ENCODE measurements at places on chromosomes 5 and 9.

- no peak for DNase-seq
Measured at GRCh38 chr5:178338750-178339144, 106.1 kb upstream of the PHYKPL start.

DNA sequence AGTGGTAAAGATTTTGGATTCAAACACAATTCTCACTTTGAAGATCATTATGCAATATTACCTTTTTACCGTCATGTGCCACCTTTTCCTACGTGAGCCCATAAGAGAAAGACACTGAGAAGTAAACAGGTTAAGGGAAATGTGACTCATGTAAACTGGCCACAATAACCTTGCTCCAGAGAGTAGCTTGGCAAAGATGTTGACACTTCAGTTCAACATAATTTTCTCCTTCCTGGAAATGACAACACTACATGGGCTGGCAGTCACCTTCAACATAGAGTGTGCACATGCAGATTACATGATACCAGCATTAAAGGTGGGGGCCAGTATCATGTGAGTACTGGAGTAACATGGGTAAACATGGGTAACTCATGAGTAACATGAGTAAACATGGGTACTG, 141.9 kb downstream of the CDK5RAP2 start:
- DNase-seq: no peak

- no peak for DNase-seq
Measured at GRCh38 chr5:137833463-137833862, 34.2 kb upstream of the MYOT start.

DNA sequence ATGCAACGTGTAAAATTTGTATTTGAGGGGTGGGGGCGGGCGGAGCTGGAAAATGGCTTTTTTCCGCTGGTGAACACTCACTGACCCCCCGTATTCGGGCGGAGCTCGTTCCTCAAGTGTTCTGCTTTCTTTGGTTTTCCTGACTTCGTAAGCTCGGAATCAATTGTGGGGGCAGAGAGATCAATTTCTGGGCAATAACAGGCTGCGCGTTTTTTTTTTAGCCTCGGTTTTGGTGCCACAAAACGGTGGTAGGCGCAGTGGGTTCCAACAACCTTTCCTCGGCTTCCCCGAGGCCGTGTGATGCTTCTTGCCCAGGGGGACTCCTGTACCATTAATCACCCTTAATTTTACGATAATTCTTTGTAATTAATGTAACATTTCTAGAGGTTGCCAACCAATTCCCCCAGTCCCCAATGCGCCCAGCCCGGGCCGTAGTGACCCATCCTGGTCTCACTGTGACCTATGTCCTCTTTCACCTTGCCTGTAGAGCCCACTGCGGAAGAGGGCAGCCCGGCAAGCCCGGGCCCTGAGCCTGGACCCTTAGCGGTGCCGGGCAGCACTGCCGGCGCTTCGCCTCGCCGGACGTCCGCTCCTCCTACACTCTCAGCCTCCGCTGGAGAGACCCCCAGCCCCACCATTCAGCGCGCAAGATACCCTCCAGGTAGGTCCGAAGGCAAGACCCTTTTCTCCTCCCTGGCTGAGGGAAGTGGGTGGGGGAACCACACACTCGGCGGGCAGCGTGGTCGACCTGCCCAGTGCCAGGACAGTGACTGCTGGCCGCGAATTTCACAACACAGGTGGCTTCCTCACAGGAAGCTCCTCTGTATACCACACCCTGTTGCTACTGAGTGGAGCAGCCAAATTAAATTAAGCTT, 3.7 kb downstream of the NR4A3 start:
- no peak for DNase-seq

GRCh38 chr5:38515646-38516045, 40.8 kb downstream of the LIFR start:
- DNase-seq: peak; percentile 17

- DNase-seq: no peak
Measured at GRCh38 chr9:1920386-1920785, 94.8 kb upstream of the SMARCA2 start.

- no peak for DNase-seq
Measured at GRCh38 chr5:153707626-153708025, 217.2 kb downstream of the GRIA1 start.

DNA sequence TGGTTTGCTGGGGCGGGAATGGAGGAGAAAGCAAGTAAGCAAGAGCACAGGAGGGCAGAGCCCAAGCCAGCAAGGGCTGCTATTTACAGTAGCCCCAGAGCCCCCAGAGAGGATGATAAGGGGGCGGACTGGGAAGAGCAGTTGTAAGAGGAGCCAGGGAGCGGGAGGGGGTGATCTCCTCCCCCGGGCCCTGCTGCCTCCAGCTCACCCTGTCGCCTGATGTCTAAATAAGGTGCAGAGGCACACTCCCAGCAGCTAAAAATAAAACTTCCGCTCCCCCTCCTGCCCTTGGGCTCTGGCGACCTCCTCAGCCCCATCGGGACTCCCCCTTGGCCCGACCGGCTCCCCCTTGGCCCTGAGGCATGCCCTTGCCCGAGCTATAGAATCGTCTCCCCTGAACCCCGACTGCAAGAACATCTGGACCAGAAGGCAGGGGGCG, 14.4 kb upstream of the CCDC69 start:
- DNase-seq: no peak

DNA sequence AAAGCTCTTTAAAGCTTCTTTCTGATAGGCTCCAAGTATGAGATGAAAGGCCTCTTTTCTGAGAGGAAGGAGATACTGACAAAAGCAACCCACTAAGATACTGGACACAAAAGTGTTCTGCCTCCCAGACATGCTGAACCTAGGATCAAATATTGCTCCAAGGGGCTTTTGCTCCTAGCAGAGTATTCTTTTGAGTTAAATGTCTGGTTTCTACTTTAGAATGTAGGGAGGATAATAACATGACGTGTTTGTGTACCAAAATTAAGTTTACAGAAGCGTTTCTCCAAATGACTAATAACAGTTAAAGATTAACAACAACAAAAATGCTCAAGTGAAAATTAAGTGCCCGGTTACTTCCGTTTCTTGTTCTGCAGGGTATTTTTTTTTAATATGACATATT, 2293.3 kb upstream of the C9orf72 start:
- no peak for DNase-seq

- no peak for DNase-seq
Measured at GRCh38 chr9:132645306-132645705, 24.5 kb downstream of the DDX31 start.

- DNase-seq: no peak
Measured at GRCh38 chr9:133658442-133659431, 22.6 kb downstream of the DBH start.

- DNase-seq: no peak
Measured at GRCh38 chr5:96961053-96961452, 25.2 kb downstream of the LNPEP start.

GRCh38 chr9:101299901-101300300, 84.9 kb downstream of the BAAT start:
- DNase-seq: no peak

- DNase-seq: no peak
Measured at GRCh38 chr9:131697097-131697496, 42.8 kb downstream of the RAPGEF1 start.
